ENCODE measurements at places on chromosomes 5 and 9. TPM values are rescaled to one million over a fixed set of nuclear protein-coding genes. Genes with fewer than 3 reads are reported as not detected.

DNA sequence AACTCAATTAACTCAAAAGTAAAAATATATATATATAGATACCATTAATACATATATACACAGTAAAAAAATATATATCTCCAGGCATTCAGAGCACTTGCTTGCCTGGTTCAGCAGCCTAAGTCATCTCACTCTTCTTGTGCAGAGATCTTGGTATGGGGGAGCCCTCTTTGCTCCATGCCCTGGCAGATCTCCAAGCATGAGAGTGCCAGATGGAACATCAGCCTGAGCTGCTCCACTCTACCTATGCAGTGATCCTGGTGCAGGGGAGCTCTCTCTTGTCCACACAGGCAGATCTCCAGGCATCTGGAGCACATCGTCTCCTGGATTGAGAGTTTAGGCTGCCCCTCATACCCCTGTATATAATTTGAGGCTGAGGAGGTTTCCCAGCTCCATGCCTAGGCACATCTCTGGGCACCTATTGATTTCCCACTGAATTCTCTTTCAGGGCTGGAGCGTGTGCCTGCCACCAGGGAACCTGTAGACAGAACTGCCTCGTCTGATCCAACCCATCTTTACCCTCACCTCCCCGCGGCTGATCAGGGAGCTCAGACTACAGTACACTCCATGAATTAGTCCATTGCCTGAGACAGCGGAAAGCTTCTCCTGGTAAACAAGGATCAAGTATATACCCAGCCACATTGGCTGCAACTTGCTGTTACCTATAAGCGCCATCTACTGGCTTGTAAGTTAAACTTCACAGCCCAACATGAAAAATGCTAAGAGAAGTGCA is 342.4 kb upstream of the GRIA1 start:
- DNase-seq: no peak
- no peak overlapping the region for H3K4me3 ChIP-seq
- H3K36me3 ChIP-seq: no peaks in the 10 kb centered on the region
- H3K4me1 ChIP-seq: no peaks in the 10 kb centered on the region
- H3K27ac ChIP-seq: no peak overlapping the region

DNA sequence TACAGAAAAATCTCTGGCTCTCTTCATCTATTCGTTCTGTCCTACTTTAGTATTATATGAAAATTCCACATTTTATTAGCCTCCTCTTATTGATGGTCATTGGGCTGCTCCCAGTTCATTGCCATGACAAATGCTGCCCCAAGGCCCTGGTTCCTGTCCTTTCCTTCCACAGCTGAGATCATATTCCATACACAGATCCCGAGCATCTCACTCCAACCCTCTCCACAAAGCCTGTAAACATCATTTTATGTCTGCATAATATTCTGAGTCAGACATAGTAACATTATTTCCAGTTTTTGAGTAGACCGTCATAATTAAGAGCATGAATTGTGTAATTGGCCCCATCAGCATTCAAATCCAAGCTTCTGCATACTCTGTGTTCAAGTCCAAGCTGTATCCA is 86.3 kb downstream of the MVB12B start:
- no peaks in the 10 kb centered on the region for H3K27me3 ChIP-seq
- DNase-seq: no peak
- H3K27ac ChIP-seq: no peak overlapping the region
- H3K4me3 ChIP-seq: no peak overlapping the region
- no peaks in the 10 kb centered on the region for H3K36me3 ChIP-seq

GRCh38 chr9:16728137-16728508 is 142.3 kb downstream of the BNC2 start:
- no peak for DNase-seq
- H3K4me1 ChIP-seq: no peaks in the 10 kb centered on the region
- H3K27me3 ChIP-seq: no peaks in the 10 kb centered on the region
- no peak overlapping the region for H3K4me3 ChIP-seq
- no peaks in the 10 kb centered on the region for H3K36me3 ChIP-seq
- H3K27ac ChIP-seq: no peak overlapping the region

DNA sequence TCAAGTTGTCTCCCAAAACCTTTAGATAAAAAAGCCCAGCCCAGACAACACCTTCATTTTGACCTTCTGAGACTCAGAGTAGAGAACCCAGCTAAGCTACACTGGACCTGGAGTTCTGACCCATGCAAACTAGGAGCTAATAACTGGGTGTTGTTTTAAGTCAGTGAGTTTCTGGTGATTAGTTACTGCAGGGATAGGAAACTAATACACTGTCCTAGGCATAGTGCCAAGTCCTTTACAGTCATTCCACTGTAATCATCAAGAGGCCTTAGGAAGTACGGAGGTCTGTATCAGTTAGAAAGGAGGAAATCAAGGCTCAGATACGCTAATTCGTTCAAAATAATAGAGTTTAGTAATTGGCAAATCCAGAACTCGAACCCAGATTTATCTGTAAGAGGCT is 197.9 kb downstream of the KCTD16 start:
- no peaks in the 10 kb centered on the region for H3K4me1 ChIP-seq
- DNase-seq: no peak
- no peak overlapping the region for H3K4me3 ChIP-seq
- H3K27me3 ChIP-seq: no peaks in the 10 kb centered on the region
- no peak overlapping the region for H3K27ac ChIP-seq
- H3K36me3 ChIP-seq: no peaks in the 10 kb centered on the region

GRCh38 chr9:81377921-81378320 is 311.4 kb downstream of the TLE1 start:
- H3K27me3 ChIP-seq: no peaks in the 10 kb centered on the region
- no peaks in the 10 kb centered on the region for H3K36me3 ChIP-seq
- H3K27ac ChIP-seq: no peak overlapping the region
- no peaks in the 10 kb centered on the region for H3K4me1 ChIP-seq

DNA sequence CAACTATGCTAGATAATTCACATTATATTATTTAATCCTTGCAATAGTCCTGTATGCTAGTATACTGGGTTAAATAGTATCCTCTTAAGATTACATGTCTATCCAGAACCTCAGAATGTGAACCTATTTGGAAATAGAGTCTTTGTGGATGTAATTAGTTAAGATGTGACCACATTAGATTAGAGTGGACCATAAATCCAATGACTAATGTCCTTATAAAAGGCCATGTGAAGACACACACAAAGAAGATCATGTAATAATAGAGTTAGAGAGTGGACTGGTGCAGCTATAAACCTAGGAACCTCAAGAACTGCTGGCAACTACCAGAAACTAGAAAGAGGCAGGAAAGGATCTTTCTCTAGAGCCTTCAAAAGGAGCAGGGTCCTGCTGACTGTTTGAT is 263.6 kb upstream of the PTGER4 start:
- DNase-seq: no peak
- peaks cover 8% of the 10 kb centered on the region for H3K4me1 ChIP-seq
- no peak overlapping the region for H3K27ac ChIP-seq
- no peaks in the 10 kb centered on the region for H3K27me3 ChIP-seq
- H3K4me3 ChIP-seq: no peak overlapping the region

GRCh38 chr5:74294231-74294705 is 346.3 kb downstream of the ENC1 start:
- H3K27me3 ChIP-seq: no peaks in the 10 kb centered on the region
- H3K36me3 ChIP-seq: no peaks in the 10 kb centered on the region
- no peak overlapping the region for H3K27ac ChIP-seq
- no peak for DNase-seq

DNA sequence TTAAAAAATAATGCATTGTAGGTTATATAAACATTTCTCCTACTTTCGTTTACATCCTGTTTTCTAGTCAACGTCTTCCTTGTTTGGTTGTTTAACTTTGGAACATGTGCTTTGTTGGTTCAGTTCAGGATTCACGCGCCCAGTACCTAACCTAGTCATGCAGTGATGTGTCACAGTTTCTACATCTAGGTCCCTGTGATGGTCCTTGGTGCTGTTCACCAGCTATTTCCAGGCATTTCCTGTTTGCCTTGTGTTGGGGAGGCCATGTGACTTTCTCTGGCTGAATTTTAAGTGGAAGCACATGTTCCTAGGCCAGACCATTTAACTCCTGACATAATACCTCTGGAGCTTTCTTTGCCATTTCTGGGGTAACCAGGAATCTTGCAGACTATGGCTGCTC is 292.3 kb downstream of the SMARCA2 start:
- no peak for DNase-seq
- no peak overlapping the region for H3K4me3 ChIP-seq
- H3K27me3 ChIP-seq: no peaks in the 10 kb centered on the region
- H3K27ac ChIP-seq: no peak overlapping the region
- H3K36me3 ChIP-seq: no peaks in the 10 kb centered on the region
- no peaks in the 10 kb centered on the region for H3K4me1 ChIP-seq

- H3K27ac ChIP-seq: no peak overlapping the region
- H3K27me3 ChIP-seq: no peaks in the 10 kb centered on the region
- H3K4me3 ChIP-seq: no peak overlapping the region
- peaks cover 18% of the 10 kb centered on the region for H3K36me3 ChIP-seq
- H3K4me1 ChIP-seq: peaks cover 33% of the 10 kb centered on the region
These were observed 3.2 kb downstream of the RBM18 start for GRCh38 chr9:122261469-122261881.

- peaks cover 5% of the 10 kb centered on the region for H3K27me3 ChIP-seq
- H3K4me3 ChIP-seq: no peak overlapping the region
- H3K4me1 ChIP-seq: no peaks in the 10 kb centered on the region
- H3K27ac ChIP-seq: no peak overlapping the region
These were observed 373 bp downstream of the ADAMTS12 start for GRCh38 chr5:33891446-33891787.

DNA sequence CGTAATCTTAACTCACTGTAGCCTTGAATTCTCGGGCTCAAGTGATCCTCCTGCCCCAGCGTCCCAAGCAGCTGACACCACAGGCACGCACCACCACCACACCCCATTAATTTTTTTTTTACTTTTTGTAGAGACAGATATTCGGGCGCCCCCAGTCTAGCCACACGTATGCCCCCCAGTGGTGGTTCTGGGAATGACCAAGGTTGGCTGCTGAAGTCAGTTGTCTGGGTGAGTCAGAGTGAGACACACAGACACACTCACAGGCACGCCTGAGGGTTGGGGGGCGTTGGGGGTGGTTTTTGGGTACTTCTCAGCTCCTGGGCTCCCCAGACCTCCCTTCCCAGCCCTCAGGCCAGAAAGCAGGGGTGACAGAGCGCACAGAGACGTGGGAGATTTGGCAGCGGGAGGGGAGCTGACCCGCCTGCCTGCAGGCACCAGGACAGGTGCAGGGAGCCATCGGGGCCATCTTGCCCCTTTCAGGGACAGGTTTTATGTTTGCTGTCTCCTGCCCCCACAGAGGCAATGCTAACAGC is 4.2 kb upstream of the ENTPD8 start:
- peaks cover 22% of the 10 kb centered on the region for H3K4me1 ChIP-seq
- DNase-seq: peak; percentile 71
- H3K36me3 ChIP-seq: no peaks in the 10 kb centered on the region
- H3K27ac ChIP-seq: no peak overlapping the region

DNA sequence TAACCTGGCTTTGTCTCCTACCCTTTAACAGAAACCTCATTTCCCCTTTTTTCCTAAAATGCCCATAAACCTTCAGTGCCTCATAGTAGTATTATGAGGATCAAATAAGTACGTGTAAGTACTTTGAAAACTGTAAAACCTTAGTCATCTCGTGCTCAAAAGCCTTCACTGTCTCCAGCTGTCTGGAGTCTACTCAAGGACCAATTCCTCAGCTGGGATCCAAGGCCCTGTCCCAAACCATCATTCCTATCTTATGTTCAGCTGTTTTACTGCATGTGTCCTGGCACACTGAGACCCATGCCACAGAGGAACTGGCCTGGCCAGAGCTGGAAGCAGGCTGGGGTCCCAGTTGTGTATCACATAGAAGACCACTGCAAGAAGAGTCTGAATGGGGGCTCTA is 15.9 kb downstream of the ADAMTSL1 start:
- H3K36me3 ChIP-seq: no peaks in the 10 kb centered on the region
- H3K4me3 ChIP-seq: no peak overlapping the region
- H3K27ac ChIP-seq: no peak overlapping the region

- H3K27ac ChIP-seq: no peak overlapping the region
- no peaks in the 10 kb centered on the region for H3K4me1 ChIP-seq
- DNase-seq: no peak
- no peaks in the 10 kb centered on the region for H3K27me3 ChIP-seq
These were observed 82.1 kb downstream of the GAPVD1 start for GRCh38 chr9:125343518-125344275.

- no peak for DNase-seq
- H3K4me1 ChIP-seq: no peaks in the 10 kb centered on the region
- H3K27ac ChIP-seq: no peak overlapping the region
- H3K4me3 ChIP-seq: no peak overlapping the region
- no peaks in the 10 kb centered on the region for H3K27me3 ChIP-seq
These were observed 60.9 kb downstream of the ROPN1L start for GRCh38 chr5:10502578-10502977.

GRCh38 chr5:137632716-137633115 is 103.2 kb downstream of the KLHL3 start:
- H3K4me3 ChIP-seq: no peak overlapping the region
- no peak for DNase-seq
- H3K27ac ChIP-seq: no peak overlapping the region
- no peaks in the 10 kb centered on the region for H3K4me1 ChIP-seq

- no peaks in the 10 kb centered on the region for H3K27me3 ChIP-seq
- no peak for DNase-seq
- no peaks in the 10 kb centered on the region for H3K36me3 ChIP-seq
- H3K4me1 ChIP-seq: no peaks in the 10 kb centered on the region
- H3K27ac ChIP-seq: no peak overlapping the region
These were observed 429.4 kb downstream of the PIK3R1 start for GRCh38 chr5:68644971-68645370.

- H3K4me1 ChIP-seq: peaks cover 4% of the 10 kb centered on the region
- no peak overlapping the region for H3K4me3 ChIP-seq
- H3K27me3 ChIP-seq: peaks cover 22% of the 10 kb centered on the region
- H3K36me3 ChIP-seq: no peaks in the 10 kb centered on the region
- DNase-seq: no peak
These were observed 3.9 kb upstream of the DAB2 start for GRCh38 chr5:39428640-39429039.

GRCh38 chr5:174155706-174156105 is 110.2 kb downstream of the NSG2 start:
- H3K27me3 ChIP-seq: no peaks in the 10 kb centered on the region
- no peak overlapping the region for H3K27ac ChIP-seq
- no peaks in the 10 kb centered on the region for H3K36me3 ChIP-seq
- no peak for DNase-seq
- H3K4me1 ChIP-seq: no peaks in the 10 kb centered on the region

- H3K36me3 ChIP-seq: peaks cover 17% of the 10 kb centered on the region
- no peaks in the 10 kb centered on the region for H3K27me3 ChIP-seq
- no peak for DNase-seq
These were observed 48.2 kb upstream of the RPL26L1 start for GRCh38 chr5:172910828-172911627.

DNA sequence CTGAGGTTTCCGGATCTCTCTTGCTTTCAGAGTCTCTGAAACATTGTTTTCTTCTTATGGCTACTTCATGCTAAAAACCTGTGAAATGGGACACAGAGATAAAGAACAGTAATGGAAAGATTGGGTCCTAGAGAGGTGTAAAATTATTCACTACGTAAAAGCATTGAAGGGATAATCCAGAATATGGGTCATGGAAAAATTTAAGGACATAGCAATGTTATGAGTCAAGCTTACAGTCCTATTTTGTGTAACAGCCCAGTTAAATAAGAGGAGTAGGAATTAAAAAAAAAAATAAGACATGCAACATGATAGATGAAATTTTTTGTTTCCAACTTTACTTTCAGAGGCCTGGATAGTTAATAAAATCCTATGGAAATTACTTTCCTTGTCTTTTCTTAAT is 61.9 kb upstream of the ELL2 start:
- no peaks in the 10 kb centered on the region for H3K36me3 ChIP-seq
- H3K4me1 ChIP-seq: no peaks in the 10 kb centered on the region
- no peak overlapping the region for H3K4me3 ChIP-seq

Gene CYSRT1
- 0.66 TPM for total RNA-seq

Gene EXOSC2
- 88.4 TPM for total RNA-seq

Gene PCDHB10
- total RNA-seq: not detected

Gene ANKS6
- total RNA-seq: 17.5 TPM

Gene CDH12
- total RNA-seq: not detected

Gene TERT
- 2.5 TPM for total RNA-seq

Gene OCLN
- total RNA-seq: 0.58 TPM

Gene PFN3
- total RNA-seq: not detected

Gene STING1
- 109 TPM for total RNA-seq

Gene CAMK2A
- not detected for total RNA-seq

Gene GABRA1
- total RNA-seq: not detected

Gene OTP
- total RNA-seq: not detected
